ENCODE measurements at places on chromosomes 4 and X. TPM values are rescaled to one million over a fixed set of nuclear protein-coding genes. Genes with fewer than 3 reads are reported as not detected.

The HMGB3 gene
- 0.29 TPM for polyA plus RNA-seq

The CT45A1 gene
- not detected for polyA plus RNA-seq

The AIMP1 gene
- 59.0 TPM for polyA plus RNA-seq

The GLRA2 gene
- polyA plus RNA-seq, result not detected

The RAB40A gene
- not detected for polyA plus RNA-seq

The OTUD6A gene
- polyA plus RNA-seq, result not detected

The PHKA1 gene
- polyA plus RNA-seq, result not detected

The RASSF6 gene
- 0.20 TPM for polyA plus RNA-seq
